ENCODE measurements at places on chromosomes 7 and 10. TPM values are rescaled to one million over a fixed set of nuclear protein-coding genes. Genes with fewer than 3 reads are reported as not detected.

PRF1 gene
- total RNA-seq: not detected

FAM237B gene
- not detected for total RNA-seq

- DNase-seq: no peak
These were observed 289.4 kb downstream of the CAMK1D start for GRCh38 chr10:12638781-12639180.

- no peak for DNase-seq
These were observed 52.0 kb downstream of the SIRT1 start for GRCh38 chr10:67936416-67936815.

Measured in H7 (cell line).